ENCODE measurements at places on chromosomes 6 and 20.

- no peak for DNase-seq
Observed at GRCh38 chr6:154169193-154169847, 130.3 kb downstream of the OPRM1 start.

DNA sequence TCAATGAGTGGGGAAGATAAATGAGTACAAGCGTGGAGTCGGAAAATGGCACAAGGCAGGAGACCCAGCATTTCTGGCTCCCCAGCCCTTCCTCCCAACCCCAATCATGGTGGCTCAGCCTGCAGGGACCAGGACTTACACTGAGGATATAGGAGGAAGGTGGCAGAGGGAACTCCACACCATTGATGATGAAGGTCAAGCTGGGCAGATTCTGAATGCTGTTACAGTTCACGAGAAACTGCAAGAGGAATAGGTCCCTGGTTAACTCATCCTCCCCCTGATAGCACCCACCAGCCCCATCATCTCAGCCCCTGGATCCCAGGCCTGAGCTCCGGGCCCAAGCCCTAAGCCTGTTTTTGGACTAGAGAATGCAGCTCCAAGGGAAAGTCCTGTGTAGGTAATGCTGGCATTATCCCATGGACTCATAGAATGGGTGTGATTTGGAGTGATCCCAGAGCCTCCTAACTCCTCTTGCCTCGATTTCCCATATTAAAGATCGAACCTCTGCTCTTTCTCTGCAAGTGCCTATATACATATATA is 2.3 kb upstream of the TFEB start:
- no peak for DNase-seq

- DNase-seq, result no peak
Observed at GRCh38 chr6:27414300-27414699, 25.7 kb downstream of the ZNF391 start.

DNA sequence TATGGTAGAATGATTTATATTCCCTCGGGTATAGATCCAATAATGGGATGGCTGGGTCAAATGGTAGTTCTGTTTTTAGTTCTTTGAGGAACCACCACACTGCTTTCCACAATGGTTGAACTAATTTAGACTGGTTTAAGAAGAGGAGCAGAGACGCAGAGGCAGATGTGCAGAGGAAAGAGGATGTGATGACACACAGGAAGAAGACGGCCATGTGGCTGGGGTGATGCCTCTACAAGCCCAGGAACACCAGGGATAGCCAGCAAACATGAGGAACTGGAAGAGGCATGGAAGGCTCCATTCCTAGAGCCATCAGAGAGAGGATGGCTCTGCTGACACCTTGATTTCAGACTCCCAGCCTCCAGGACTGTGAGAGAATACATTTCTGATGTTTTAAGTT is 218.3 kb upstream of the DTNBP1 start:
- DNase-seq, result no peak

DNA sequence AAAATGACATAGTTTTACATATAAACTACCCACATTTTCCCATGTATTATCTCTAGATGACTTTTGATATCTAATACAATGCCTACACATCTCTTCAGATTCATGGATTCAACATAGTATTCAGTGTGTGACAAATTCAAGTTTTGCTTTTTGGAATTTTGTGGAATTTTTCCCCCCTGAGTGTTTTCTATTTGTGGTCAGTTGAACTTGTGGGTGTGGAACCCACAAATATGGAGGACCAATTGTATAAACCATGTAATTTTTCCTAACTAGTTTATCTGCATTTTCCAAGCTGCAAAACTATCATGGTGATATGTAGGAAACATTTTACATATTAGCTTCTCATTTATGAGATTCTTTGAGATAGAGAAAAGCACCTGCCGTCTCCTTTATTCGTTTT is 374.3 kb upstream of the SOX4 start:
- DNase-seq, result no peak

DNA sequence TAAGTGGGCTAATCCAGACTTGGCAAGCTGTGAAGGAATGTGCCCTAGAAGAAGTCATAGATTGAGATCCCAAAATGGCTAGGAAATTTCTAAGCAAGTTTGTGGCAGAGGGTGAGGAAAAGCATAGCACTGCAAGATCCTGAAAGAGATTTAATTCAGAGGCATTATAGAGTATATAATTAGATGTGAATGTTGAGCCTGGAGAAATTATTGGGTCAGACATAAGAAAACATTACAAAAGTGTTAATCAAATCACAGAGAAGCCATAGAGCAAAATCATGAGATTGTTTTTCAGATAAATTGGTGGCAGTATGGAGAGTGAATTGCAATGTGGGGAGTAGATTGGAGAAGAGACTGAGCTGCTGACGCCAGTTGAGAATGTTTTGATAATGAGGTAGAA is 90.0 kb downstream of the CD2AP start:
- DNase-seq, result no peak

Data from activated CD4-positive, CD25-positive, alpha-beta regulatory T cell (primary cell).